ENCODE measurements at places on chromosomes 2 and 18.

DNA sequence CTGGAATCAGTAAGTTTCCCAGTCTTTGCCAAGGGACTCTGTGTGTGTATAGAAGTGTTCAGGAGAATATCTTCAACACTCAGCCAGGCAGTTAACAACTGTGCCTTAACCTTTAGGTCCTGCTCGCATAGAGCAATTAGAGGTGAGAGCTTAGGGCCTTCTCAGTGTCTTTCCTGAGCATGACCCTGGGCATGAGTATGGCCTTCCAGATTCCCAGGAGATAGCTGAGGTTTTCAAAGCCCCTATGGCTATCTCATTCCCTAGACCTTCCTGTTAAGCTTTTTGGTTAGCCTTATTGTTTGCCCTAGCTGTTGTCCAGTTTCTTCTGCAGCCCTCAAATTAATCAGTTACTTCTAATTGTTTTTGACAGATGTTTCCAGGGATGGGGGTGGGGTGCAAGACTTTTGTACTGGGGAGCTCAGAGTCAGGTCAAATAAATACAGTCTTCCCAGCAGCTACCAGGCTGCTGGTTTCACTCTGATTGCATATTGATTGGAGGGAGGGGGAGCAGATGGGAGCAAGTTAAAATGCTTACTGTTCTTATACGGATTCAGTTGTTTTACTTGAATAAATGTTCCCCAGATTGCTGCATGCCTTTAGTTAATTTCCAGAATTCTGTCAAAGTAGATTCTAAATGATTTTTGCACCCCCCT is 23.1 kb downstream of the PDK1 start:
- no peak for DNase-seq

DNA sequence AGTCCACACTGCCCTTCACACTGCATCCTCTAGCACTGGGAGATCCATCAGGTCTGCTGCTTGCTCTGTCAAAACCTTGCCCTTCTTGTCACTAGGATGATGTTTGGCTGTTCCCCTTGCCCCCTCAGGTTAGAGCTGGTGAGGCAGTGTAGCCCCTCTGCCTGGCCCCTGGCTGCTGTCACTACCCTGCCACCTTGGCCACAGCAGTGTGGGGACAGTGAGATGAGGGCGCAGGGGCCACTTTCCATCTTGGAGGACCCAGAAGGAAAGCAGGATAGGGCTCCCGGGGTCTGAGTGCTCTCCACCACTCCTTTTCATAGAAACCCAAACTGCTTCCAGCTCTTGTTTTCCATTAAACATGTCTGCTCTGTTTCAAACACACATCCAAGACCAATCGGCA is 19.9 kb downstream of the THSD7B start:
- no peak for DNase-seq

- DNase-seq, result no peak
Observed at GRCh38 chr2:61471905-61472805, 1.3 kb upstream of the USP34 start.

DNA sequence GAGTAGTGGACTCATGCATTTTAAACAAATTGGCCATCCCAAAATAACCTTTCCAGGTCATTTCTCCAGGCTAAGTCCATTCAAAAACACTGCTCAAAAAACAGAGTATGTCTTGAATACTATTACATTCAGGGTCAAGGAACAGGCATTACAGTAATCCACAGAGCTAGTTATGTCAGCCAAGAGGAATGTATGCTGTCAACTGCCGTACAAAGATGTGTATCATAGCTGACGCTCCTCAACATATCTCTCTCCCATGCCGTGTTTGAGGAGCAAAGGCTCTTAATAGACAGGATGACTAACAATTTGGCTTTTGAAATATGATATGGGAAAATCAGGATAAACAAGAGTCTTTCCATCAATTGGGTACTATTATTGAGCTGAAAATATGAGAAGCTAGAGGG is 68.8 kb upstream of the KCTD1 start:
- DNase-seq, result no peak

GRCh38 chr2:46148369-46148736 is 148.9 kb upstream of the EPAS1 start:
- DNase-seq, result no peak

- no peak for DNase-seq
Observed at GRCh38 chr2:1993711-1994682, 249.7 kb upstream of the PXDN start.

DNA sequence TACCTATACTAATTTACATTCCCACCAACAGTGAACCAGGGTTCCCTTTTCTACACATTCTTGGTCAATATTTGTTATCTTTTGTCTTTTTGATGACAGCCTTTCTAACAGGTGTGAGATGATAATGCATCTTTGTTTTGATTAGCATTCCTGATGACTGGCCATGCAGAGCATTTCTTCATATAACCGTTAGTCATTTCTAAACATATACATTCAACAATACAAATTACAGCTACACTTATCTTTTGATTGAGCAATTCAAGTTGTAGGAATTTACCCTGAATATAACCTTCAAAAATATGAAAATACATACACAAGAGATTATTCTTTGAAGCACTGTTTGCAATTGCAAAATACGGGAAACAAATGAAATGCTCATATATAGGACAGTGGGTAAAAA is 94.9 kb downstream of the TMEM131 start:
- DNase-seq, result no peak

DNA sequence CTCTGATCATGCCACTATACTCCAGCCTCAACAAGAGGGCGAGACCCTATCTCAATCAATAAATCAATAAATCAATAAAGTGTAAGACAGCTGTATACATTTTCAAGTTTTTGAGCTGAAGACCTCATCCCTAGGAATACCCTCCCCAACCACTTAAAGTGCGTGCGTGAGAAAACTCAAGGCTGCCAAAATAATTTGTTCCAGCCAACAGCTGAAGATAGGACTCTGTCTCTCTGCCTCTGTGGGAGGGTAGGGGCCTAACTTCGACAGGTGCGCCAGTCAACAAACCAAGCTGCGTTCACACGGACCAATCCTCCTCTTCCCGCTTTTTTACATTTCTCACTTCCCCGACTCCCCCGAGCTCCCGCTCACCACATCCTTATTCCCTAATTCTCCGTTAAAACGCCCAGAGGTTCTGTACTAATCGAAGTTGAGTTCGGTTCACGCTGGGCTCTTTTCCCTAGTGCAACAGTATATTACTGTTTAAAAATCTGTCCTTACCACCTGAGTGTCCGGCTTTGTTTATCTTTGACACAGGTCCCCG is 618 bp downstream of the POLR2D start:
- DNase-seq, result no peak

DNA sequence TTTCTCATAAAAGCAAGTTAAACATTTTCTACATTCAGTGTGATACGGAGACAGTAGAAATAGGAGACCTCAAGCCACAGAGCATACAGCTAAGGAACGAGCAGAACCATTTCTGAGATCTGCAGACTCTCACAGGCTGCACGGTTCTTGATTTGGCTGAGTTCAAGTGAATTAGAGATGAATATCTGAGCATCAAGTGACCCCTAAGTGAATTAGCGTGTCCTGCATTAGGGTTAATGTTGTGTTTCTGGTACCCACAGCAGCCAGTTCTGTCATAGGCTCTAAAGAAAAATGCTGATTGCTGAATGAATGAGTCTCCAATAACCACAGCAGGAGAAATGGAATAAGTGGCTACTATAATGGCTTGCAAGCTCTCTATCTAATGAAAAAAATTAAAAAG is 265.9 kb upstream of the SYT4 start:
- no peak for DNase-seq

GRCh38 chr18:76557026-76557575 is 62.1 kb upstream of the ZNF516 start:
- no peak for DNase-seq

DNA sequence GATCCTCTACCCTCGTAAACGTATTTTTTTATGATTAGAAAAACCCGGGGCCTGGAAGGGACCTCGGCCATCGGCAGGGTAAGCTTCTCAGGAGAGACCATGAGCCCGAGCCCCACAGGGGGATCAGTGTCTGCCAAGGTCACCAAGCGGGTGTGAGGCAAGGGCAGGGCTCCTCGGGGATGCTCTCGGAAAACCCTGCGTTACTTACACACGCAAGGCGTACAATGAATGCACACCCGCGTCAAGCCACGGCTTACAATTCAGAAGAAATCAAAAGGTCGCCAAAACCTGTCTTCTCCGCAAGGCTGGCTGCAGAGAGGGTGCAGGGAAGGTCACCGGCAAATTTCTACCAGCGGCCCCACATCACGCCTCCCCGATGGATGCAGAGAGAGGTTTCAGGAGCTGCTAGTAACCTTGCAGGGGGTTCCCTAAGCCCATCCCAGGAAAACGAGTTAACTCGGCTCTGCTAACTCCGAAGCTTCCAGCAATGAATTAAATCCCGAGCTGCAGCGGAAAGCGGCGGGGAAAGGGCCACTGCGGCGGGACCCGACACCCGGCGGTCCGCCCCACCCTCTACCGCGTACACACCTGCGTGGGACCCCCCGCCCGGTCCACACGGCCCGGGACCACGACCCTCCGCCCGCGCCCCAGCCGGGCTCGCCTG is 638 bp downstream of the ST3GAL5 start:
- peak; percentile 15 for DNase-seq

DNA sequence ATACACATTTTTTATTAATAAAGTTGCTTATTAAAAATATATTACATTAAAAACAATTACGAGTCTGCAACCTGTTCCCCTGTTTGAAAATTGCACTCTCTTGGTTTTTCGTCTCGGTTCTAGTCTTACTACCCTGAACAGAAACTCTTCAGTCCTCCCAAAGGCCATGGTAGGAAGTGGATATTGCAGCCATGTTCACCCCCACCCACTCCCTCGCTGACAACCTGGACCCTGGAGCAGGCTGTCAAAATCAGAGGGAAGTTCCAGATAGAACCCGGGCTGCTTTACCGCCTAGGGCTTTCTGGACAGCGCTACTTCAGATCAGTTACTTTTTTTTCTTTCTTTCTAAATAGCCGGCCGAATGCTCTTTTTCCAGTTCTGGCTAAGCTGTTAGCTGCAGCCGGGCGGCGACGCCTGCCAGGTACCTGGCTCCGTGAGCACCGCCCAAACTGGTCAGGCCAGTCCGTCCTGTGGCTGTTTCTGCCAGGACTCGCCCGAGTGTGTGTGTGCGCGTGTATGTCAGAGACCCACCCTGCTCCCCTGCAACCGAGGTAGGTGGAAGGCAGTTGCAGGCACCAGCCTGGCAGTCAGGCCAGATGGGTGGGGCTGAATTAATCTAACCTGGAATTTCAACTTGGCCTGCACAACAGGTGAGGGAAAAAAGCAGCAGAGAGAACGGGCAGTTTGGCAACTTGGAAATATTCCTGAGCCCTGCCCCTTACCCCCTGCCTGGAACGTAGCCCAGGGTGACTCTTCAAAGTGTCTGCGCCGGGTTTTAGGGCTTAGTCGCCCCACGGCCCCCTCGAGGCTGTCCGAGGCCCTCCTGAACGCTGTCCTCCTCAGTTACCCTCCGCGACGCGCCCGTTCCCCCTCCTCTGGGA is 1.1 kb upstream of the TET3 start:
- DNase-seq, result no peak

DNA sequence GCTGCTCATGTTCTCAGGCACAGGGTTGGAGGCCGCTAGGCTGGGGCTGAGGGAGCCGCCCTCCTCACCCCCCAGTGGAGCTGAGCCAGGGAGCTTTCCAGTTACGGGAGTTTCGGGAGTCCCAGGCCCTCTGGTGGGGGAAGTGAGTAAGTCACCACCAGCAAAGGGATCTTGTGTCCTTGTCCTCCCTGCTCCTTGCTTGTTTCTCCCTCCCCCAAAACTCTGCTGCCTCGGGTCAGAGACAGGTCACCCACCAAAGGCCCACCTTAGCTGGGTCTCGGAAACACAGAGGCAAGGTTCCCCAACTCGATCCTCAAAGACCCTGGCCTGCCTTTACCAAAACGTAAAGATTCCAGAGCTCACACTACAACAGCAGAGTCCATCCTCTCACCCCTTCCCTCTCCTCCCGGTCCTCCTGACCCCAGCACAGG is 60.5 kb upstream of the POMC start:
- peak; percentile 21 for DNase-seq

- no peak for DNase-seq
Observed at GRCh38 chr2:85695121-85695520, 963 bp downstream of the GNLY start.

DNA sequence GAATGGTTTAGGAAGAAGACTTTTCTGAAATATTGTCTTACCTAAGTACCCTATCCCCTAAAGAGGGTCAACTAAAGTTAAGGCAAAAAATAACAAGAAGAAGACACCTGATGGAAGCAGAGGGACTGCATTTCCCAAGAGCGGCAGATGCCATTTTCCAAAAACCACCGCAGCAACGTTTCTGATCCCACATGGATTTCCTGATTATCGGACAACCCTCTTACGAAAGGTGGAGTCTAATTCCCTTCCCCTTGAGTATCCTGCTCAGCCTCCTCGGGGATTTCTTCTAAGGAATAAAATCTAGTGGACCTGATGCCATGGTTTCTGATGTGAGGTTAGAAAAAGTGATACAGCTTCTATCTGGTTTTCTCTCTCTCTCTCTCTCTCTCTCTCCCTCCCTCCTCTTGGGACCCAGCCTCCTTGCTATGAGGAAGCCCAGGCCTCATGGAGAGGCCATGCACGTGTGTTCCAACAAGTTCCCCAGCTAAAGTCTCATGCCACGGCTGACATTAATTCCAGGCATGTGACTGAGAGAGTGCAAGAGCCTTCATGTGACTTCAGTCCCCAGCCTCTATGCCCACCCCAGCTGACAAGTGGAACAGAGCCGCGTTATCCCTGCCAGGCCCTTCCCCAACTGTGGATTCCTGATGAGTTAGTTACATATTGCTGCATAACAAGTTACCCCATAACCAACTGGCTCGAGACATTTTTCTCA is 150.3 kb downstream of the SMAD2 start:
- no peak for DNase-seq

DNA sequence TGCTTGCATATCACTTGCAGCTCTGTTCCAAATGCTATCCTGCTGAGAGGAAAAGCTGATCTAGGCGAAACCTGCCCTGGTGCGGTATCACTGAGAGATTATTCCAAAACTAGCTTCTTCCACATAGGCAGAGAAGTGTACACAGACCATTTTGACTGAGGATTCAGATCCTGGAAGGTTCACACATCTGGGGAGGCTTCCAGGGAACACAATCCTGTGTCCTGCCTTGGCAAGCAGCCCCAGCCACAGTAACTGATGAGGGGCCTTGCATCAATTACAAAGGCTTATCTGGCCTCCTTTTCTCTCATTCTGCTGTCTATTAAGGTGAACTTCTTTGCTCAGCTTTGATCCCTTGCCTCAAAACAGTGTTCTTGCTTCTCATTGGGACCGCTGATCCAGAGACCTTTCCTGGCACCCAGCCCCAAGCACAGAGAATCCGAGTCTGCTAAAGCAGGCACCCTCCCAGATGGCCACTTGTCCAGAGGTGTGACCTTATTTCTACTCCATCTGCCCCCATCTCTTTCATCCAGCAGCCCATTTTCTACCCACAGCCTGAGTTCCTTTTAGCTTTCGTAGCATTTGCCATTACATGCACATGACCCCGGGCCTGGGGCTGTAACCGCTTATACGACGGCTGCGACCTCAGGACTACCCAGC is 52.3 kb upstream of the ZFP36L2 start:
- no peak for DNase-seq
